ENCODE measurements at places on chromosomes 2 and 18. TPM values are rescaled to one million over a fixed set of nuclear protein-coding genes. Genes with fewer than 3 reads are reported as not detected.
A peak's percentile ranks its signal among the peaks of the same experiment; 100 is the strongest.

GRCh38 chr2:180268006-180268405 lies 260.9 kb upstream of the CWC22 start:
- no peaks in the 10 kb centered on the region for H3K4me1 ChIP-seq
- no peaks in the 10 kb centered on the region for H3K27me3 ChIP-seq
- DNase-seq: no peak
- H3K36me3 ChIP-seq: no peaks in the 10 kb centered on the region

DNA sequence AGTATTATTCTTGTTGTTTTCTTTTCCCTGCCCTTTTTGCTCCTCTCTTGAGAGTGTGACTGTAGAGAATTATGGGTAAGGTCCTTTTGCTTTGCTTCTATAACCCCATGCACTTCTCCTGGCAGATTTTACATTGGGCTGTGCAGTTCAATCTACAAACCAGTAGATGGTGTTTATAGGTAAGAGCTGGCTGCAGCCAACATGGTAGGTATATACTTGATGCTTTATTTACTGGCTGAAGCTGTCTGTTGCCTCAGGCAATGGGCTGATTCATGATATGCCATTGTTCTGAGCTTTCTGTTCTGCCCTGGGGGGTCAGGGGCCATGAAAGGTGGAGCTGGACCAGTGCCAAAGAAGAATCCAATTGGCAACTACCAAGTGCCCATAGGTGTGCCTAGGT lies 48.3 kb upstream of the MYL1 start:
- H3K4me3 ChIP-seq: no peak overlapping the region
- H3K27ac ChIP-seq: no peak overlapping the region
- H3K27me3 ChIP-seq: no peaks in the 10 kb centered on the region
- no peak for DNase-seq
- H3K36me3 ChIP-seq: no peaks in the 10 kb centered on the region

- H3K36me3 ChIP-seq: no peaks in the 10 kb centered on the region
- H3K27ac ChIP-seq: no peak overlapping the region
- no peak for DNase-seq
- H3K27me3 ChIP-seq: no peaks in the 10 kb centered on the region
Observed at GRCh38 chr18:48994044-48994651, 43.4 kb upstream of the SMAD7 start.

DNA sequence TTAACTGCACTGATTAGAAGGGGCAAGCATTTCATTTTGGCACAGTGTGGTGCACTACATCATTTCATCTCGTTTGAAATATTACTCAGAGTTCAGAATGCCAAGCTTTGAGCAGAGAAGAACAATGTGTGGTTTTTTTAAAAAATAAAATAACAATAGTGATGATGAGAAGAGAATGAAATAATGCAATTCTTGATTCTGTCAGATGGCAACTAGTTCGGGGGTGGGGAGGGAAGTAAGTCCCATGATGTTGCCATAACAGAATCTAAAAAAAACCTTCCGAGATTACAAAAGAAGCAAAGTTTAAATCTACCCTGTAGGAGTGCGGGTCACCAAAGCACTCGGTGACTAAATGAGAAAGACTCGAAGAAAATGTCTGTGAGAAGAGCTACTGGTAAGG lies 490.4 kb downstream of the NR4A2 start:
- H3K4me1 ChIP-seq: peaks cover 57% of the 10 kb centered on the region
- H3K27ac ChIP-seq: peak overlapping the region; percentile 53
- H3K4me3 ChIP-seq: peak overlapping the region; percentile 9
- DNase-seq: no peak

The SMYD1 gene
- not detected for total RNA-seq

Data from neural crest cell (in vitro differentiated cells).